Activated naive CD4-positive, alpha-beta T cell treated with Interleukin-2 at 50 U/mL for 16 hours (primary cell): ENCODE measurements at places on chromosomes 7 and 10.

- DNase-seq = no peak
Observed at GRCh38 chr10:124303662-124304418, 114.9 kb downstream of the OAT start.

GRCh38 chr7:122974229-122974628, 21.3 kb downstream of the TAS2R16 start:
- no peak for DNase-seq

- no peak for DNase-seq
Observed at GRCh38 chr10:66244953-66245352, 680.9 kb upstream of the LRRTM3 start.

DNA sequence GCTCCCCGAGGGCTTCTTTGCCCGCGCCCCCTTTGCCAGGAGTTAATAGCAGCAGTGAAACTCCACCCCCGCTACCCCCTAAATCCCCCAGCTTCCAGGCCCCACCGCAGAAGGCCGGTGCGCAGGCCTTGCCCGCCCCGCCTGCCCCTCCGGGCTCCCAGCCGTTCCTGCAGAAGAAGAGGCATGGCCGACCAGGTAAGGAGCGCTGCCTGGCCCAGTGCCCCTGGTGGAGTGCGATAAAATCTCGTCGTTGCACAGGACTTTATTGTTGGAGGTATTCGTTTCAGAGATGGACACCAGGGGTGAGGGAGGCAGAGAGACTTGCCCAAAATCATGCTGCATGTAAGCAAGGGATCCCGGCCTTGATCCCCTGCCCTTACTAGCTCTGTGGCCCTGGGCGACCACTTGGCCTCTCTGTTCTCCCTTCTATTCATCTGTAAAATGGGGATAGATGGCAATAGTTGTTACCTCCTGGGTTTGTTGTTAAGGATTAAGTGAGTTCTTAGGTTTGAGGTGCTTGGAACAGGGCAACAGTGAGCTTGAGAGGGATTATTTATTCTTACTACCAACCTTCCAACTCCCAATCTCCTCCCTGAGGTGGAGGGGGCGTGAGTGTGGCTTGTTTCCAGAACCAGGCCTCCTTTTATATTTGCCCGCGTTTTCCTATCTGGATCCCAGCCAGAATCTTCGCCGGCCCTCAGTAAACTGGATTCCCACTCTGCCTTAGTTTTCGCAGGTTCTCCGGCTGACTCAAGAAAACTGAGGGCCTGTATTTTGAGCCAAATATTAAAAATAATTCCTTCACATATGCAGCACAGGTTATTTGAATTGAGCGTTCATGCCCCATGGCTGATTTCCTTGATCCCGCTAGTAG, 78.3 kb downstream of the WIPF3 start:
- no peak for DNase-seq

DNA sequence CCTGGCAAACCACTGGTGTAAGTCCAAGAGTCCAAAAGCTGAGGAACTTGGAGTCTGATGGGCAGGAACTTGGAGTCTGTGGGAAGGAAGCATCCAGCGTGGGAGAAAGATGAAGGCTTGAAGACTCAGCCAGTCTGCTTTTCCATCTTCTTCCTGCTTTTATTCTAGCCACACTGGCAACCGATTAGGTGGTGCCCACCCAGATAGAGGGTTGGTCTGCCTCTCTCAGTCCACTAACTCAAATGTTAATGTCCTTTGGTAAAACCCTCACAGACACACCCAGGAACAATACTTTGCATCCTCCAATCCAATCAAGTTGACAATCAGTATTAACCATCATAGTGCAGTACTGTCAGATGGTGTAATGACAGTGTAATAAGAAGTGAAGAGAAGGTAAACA, 119.2 kb downstream of the EPC1 start:
- DNase-seq = no peak

DNA sequence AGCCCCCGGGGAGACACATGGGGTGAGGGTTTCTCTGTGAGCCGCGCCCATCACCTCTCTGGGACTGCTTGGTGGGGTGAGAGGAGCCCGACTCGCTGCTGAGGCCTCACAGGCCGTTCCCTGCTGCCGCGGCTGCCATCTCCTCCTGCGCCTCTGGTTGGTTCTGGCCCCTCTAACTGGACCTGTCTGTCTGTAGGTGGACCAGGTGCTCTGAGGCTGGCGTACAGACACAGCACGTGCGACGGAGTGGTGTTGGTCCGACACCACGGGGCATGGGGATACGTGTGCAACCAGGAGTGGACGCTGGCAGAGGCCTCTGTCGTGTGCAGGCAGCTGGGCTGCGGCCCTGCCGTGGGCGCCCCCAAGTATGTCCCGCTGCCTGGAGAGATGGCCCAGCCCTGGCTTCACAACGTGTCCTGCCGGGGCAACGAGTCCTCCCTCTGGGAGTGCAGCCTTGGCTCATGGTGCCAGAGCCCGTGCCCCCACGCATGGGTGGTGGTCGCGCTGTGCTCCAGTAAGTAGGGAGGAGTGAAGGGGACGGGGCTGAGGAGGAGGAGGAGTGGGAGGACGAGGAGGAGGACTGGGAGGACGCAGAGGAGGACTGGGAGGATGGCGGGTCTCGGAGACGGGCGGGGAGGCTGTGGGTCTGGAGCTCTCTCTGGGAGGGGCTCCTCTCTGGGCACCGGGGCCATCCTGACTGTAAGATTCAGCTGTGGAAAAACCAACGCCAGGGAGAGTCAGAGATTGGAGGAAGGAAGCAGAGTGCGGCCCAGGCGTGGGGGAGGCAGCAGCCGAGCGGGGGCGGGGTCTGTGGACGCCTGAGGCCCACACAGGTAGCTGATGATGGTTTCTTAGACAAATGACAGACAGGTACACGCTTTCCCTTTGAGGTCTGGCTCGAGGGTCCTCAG, 2.6 kb downstream of the SCART1 start:
- DNase-seq = no peak
